ENCODE measurements at places on chromosomes 2 and 18.

GRCh38 chr2:222941510-222942032 lies 80.7 kb downstream of the ACSL3 start:
- no peak for DNase-seq

DNA sequence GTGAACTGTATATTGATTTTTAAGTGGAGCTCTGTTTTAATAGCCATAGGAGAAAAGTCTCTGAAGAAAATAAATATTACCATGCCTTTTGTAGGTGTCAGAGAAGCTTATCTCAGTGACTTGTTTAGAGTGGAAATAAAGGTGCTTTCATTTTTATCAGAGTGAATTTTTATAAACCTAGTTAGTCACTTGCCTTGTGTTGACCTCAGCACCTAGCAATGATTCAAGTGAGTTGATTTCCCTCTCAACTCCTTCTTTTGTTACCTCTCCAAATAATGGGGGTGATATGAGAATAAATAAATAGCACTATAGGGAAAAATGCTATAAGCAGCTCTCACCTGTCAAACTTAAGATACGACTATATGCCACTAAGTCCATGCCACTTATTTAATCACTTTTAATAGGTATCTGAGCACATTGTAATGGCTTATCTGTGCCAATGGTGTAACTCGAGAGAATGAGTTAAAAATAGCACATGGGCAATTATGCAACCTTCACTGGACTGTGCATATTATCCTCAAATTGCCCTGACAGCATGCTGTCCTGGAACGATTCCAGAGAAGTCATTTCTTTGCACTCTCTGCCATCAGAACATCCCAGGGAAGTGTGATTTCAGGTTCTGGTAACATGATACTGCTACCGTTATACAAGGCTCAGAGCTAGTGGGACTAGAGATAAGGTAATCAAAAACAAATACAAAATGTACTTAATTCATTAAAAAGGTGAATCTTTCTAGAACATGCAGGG lies 290.8 kb downstream of the CCDC85A start:
- no peak for DNase-seq

- DNase-seq: no peak
Measured at GRCh38 chr2:4077017-4077416, 373.6 kb downstream of the DCDC2C start.

GRCh38 chr18:44502790-44503189 lies 177.9 kb upstream of the SETBP1 start:
- no peak for DNase-seq

GRCh38 chr2:46266134-46266533 lies 31.1 kb upstream of the EPAS1 start:
- no peak for DNase-seq

DNA sequence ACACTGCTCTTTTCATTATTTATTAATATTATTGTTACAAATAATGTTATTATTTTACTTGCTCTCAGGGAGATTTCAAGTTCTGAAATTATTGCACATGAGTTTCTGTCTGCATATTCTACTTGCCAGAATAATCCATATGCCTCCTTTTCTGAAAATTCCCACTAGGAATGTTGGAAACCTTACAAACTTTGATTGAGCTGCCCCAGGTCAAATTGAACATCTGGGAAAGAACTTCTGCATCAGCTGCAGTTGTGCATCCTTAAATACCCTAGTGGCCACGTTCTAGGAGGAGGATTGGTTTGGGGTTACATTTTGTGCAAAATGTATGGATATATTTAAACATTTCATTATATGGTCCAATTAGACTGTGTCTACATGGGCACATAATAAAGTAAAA lies 1302.7 kb upstream of the PIK3C3 start:
- no peak for DNase-seq

- no peak for DNase-seq
Measured at GRCh38 chr18:64919971-64920570, 771.2 kb upstream of the LINC00305 start.

DNA sequence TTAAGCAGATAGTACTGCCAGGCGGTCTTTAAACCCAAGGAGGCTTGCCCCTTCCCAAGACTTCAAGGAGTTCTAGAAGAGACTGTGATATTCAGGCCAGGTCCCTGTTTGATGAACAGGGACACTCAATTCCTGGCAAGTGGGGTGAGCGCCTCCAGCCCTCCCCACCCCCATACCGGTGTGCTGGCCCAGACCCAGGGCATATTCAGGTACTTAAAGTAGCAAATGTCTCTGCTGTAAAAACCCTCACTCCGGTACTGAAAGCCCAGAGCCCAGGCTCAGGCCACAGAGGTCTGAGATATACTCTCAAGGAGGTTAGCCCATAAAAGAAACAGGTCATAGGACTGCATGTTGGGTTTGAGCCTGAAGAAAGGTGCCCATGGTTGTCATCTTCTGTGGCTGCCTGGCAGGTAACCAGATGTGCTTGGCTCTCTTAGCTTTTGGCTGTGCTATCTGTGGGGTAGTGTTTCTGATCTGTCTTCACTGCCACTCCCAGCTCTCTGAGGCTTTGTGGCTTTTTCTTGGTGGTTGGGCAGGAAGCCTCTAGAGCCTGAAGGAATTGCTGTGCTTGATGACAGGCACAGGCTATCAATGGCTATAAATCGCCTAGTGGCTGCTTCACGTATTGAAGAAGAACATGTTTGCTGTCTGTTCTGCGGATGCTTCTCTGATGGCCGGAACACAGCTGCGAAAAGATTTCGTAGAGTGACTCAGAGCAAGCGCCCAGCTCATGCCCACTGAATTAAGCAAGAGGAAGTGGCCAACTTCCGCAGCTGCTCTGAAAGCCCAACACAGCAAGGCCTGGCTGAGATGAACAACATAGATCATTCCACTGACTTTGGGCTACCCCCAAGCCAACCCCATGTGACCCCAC lies 63.3 kb upstream of the ALPP start:
- DNase-seq: no peak

GRCh38 chr2:10196110-10196892 lies 73.8 kb downstream of the RRM2 start:
- no peak for DNase-seq

- no peak for DNase-seq
Measured at GRCh38 chr2:240198226-240198625, 57.8 kb upstream of the OTOS start.

DNA sequence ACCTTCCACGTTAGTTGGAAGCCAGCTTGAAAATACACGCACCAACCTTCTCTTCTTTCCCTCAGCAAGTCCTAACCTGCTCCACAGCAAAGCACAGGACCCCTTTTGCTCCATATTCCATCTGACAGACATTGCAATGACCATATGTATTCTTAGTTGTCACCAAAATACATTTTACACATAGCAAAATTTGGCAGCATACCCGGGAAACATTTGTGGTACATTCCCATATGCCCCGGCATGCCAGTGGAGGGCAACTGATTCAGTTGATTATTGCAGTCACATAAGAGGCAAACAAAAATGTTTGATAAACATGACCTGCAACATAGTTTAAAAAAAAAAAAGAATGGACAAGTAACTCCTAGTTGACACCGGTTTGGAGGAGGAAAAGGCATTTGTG lies 202.1 kb upstream of the UBE2E3 start:
- no peak for DNase-seq

DNA sequence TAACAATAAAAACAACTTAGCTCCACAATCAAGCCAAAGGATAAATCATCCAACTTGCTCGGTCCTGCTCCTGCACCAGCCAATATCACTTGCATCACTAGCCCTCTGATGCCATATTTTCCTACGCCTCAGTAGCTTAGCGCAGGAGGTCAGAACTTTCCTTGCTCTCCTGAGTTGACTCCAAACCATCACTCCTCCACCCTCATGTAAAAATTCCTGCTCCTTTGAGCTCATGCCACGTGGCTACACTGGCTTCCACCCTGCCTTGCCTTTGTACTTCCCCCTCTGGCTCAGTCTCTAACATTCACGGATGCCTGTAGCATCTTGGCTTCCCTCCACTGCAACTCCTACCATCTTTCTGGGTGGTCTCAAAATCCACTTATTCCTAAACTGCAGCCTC lies 25.2 kb downstream of the AAK1 start:
- DNase-seq: no peak

- no peak for DNase-seq
Measured at GRCh38 chr2:30180226-30180625, 33.4 kb downstream of the YPEL5 start.

- no peak for DNase-seq
Measured at GRCh38 chr2:224101820-224102630, 62.9 kb upstream of the SERPINE2 start.

DNA sequence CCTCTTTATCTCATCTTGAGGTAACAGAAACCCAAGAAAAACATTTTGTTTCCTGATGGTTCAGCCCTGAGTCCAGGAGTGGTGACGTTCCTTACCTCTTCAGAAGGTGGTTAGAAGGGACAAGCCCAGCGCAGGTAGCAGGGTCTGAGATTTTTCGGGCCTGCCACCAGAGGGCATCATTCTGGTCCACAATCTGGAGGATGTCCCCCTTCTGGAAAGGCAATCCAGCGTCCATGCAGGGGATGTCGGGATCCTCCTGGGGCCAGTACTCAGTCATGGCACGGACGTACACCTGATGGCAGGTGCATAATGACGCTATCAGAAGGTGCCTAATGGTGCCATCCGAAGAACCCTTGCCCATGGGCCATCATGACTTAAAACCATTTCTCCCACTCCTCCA lies 17.7 kb downstream of the MPP4 start:
- DNase-seq: no peak

DNA sequence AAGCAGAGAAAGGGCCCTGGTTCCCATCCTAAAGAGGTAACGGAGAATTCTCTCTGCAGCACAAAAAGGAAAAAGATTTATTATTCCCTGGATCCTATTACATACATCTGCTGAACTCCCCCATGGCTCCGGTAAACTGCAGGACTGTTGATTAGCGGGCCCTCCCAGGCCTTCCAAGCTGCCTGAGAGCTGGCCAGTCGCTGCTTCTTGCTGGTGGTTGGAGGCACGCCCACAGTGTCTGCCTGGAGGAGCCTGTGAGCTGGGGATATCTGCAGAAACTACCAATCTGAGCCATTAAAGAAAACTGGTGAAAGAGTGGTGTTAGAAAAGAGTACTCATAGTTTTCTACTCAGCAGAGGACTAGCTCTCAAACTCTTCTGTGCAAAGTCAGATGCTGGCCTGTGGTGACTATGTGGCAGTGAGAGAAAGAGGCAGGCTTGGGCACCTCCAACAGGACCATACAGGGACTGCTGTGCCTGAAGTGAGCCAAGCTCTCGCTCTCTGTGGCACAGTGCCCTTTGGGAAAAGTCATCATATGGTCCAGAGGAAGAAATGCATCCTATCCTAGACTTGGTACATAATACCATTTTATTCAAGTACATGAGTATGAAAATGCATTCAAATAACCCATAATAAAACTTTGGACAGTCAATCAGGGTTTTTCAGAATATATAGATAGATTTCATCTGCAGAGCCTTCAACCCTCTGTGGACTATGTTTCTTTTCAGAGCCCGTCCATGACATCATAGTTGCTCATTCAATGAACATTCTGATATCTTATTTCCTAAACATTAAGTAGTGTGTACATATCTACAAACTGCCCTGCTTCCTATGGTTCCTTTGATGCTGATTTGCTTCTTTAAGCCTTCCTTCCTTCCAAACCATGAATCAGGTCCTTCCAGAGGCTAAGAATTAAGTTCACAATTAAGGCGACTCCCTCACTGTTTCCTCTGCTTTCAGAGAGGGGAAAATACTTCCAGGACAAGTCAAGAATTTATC lies 242.0 kb upstream of the LYPD1 start:
- DNase-seq: no peak

GRCh38 chr2:121562269-121563176 lies 31.8 kb downstream of the RNU4ATAC start:
- DNase-seq: no peak

DNA sequence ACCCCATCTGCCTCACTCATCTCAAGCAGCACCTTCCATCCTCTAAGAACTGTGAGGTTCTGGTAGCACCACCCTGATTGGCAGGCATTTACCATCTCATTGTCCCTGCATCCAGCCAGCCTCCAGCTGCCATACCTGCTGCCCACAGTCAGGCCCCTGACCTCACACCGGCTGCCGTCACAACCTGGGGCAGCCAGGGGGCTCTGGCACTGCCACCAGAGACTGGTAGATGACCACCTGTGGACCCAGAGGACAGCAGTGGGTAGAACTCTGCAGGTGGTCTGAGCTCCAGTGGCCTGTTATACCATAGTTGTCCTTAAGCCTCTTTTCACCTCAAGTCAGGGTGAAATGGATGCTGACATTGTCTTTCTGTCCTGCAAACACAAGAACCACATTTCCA lies 69.4 kb downstream of the POLE4 start:
- DNase-seq: no peak

DNA sequence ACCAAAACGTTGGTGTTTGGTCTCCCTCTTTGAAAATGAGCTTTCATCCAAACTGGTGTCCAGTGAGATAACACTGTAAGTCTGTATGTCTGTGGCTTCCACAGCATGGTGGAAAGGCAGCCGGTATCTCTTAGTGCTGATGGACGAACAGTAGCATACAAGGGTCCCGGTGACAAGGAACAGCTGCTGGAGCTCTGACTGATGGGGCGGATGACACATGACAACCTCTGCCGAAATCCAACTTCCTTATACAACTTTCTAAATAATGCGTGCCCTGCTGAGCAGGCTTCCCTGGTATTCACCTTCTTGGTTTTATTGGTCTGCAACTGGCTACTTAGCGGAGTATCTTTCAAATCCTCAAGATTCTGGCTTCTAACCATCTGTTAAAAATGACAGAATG lies 216.2 kb downstream of the SRBD1 start:
- no peak for DNase-seq

GRCh38 chr2:202237787-202238233 lies 587 bp downstream of the SUMO1 start:
- no peak for DNase-seq

GRCh38 chr2:176892676-176893226 lies 319.8 kb upstream of the HNRNPA3 start:
- DNase-seq: no peak

DNA sequence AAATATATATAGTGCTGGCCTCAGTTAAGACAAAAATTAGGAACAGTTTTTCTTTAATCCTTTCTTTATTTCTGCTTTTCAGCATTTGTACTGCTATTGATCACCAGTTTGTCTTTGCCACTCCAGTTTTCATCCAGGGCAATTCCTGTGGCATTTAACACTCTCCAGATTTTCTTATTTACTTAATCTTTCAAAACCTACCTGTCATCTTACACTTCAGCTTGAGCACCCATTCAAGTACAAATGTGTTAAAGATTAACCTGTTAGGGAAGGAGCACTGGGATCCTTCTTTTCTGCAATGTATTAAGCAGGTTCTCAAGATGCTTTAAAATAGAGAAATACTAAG lies 101.8 kb upstream of the SCN1A start:
- no peak for DNase-seq

Measured in stimulated activated CD8-positive, alpha-beta memory T cell treated with anti-CD3 and anti-CD28 coated beads, Interleukin-15, amount 100 ng/mL, for 24 hours (primary cell).